Stimulated activated CD8-positive, alpha-beta memory T cell treated with anti-CD3 and anti-CD28 coated beads, Interleukin-4, amount 100 ng/mL, for 1 hour (primary cell): ENCODE measurements at places on chromosomes 11 and 22.

GRCh38 chr11:1771273-1771672 lies 7.5 kb upstream of the CTSD start:
- DNase-seq, result no peak

DNA sequence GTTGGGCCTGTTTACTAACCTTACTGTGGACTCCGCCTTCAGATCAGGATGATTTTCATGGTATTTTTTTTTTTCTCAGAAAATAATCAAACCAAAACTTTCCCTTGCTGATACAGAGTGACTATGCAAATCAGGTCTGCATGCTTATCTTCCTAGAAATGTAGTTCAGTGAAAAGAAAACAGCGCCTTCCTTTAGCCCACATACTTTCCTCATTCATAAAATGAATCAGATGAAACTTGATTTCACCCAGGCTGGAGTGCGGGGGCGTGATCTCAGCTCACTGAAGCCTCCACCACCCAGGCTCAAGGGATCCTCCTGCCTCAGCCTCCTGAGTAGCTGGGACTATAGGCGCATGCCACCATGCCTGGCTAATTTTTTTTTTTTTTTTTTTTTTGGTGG lies 26.0 kb downstream of the ZNRF3 start:
- no peak for DNase-seq

DNA sequence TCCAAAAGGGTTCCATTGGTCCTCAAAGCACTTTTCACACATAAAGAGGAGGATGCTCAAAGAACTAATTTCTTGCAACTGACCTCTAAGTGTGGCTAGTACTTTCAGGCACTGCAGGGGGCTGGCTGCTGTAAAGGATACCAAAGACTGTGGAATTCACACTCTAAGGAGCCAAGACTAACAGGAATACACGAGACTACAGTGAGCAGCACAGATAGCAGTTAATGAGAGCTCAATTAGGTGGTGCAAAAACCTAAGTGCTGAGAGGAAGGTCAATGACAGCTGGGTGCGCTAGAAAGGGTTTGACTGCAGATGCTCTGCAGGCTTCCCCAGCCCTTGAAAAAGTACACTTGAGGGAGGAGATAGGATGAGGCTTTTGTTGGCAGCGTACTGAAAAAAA lies 124.3 kb upstream of the NTM start:
- no peak for DNase-seq

GRCh38 chr11:6233984-6234386 lies 451 bp downstream of the FHIP1B start:
- DNase-seq, result no peak

GRCh38 chr11:64531906-64532312 lies 59.1 kb upstream of the SLC22A12 start:
- DNase-seq, result no peak

- DNase-seq, result no peak
These were observed 200.4 kb downstream of the RAB38 start for GRCh38 chr11:87974797-87975196.

DNA sequence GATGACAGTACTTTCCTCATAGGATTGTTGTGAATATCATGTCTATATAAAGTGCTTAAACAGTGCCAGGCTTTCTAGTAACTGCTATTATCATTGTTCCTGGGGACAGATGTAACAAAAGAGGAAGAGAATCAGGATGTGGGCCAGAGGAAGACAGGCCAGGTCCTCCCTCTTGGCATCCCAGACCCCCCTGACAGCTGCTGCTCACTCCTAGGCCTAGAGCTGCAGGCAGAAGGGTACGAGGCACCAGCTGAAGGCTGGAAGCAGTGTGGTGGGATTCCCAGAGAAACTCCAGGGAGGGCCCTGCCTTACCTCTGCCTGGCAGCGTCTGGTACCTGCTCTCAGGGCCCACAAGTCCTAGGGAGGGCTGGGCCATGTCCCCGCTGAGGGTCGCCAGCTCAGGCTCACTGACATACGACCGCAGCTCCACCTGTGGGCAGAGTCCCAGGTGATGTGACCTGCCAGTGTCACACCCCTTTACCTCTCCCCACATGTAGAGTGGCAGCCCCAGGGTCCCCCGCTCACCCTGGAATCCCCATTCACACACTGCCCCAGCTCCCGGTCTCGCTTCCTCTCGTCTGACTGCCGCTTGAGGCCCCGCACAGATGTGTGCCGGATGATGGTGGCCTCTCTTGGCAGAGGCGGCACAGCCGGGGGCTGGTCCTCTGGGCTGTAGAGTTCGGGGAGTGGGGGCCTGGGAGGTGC lies 52.2 kb downstream of the C11orf58 start:
- no peak for DNase-seq

DNA sequence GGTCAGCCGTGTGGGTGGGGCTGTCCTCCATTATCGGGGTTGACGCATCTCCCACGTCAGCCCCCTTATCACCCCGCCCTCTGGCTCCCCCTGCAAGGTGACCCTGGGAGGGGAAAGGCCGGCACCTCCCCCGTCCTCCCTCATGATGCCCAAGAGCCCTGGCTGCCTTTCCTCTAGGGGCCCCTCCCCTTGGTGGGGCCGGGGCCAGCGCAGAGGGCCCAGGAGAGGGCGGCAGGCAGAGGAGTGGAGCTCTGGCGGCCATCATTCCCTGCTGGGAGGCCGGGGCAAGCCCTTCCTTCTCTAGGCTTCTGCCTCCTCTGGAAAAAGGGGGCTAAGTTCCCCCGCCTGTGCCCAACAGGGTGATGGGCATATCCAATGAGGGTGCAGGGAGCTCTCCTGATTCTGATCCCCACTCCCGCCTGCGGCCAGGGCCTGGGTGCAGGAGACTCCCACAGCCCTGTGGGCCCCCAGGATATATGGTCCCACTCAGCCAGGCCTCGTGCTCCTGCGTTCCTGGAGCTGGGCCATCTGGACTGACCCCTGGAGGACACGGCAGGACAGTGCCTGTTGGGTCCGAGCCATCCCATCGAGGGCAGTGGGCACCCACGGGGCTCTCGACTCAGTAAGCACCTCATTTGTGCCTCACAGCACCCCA lies 12.3 kb downstream of the MYRF start:
- no peak for DNase-seq

- no peak for DNase-seq
These were observed 6.5 kb downstream of the MSANTD2 start for GRCh38 chr11:124793466-124794278.

DNA sequence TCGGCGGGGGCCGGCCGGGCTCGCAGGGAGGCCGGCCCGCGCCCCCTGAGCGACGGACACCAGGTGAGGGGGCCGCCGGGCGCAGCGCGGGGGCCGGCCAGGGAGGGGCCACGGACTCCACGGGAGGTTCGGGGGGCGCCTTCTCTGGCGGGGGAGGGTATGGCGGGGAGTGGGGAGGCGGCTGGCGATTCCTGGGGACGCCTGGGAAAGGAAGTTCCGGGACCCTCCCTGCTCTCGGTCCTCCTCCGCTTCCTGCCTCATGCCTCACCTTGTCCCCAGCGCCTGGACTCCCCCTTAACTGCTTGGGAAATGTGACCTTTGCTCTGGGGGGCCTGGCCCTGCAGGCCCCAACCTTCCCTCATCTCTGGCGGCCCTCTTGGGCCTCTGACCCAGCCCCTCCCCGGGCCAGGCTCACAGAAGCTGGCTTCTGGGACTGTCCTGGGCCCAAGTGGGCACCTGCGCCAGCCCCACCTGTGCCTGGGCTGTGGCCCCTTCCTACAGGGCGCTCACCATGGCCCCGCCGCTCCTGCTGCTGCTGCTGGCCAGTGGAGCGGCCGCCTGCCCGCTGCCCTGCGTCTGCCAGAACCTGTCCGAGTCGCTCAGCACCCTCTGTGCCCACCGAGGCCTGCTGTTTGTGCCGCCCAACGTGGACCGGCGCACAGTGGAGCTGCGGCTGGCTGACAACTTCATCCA lies 516 bp downstream of the LRFN4 start:
- DNase-seq, result no peak

DNA sequence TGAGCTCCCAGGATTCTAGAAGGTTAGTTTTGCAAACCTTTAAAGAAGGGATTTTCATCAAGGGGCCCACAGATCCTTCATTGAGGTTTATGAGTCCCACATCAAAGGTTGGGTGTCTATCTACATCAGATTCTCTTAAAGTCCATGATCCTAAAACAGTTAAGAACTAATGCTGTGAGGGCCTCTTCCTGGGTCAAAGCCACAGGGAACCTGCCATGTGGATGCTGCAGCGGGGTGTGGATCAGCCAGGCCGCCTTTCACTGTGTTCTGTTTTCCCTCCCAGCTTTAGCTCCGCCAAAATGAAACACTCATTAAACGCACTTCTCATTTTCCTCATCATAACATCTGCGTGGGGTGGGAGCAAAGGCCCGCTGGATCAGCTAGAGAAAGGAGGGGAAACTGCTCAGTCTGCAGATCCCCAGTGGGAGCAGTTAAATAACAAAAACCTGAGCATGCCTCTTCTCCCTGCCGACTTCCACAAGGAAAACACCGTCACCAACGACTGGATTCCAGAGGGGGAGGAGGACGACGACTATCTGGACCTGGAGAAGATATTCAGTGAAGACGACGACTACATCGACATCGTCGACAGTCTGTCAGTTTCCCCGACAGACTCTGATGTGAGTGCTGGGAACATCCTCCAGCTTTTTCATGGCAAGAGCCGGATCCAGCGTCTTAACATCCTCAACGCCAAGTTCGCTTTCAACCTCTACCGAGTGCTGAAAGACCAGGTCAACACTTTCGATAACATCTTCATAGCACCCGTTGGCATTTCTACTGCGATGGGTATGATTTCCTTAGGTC lies 5.3 kb downstream of the SERPIND1 start:
- DNase-seq, result no peak

DNA sequence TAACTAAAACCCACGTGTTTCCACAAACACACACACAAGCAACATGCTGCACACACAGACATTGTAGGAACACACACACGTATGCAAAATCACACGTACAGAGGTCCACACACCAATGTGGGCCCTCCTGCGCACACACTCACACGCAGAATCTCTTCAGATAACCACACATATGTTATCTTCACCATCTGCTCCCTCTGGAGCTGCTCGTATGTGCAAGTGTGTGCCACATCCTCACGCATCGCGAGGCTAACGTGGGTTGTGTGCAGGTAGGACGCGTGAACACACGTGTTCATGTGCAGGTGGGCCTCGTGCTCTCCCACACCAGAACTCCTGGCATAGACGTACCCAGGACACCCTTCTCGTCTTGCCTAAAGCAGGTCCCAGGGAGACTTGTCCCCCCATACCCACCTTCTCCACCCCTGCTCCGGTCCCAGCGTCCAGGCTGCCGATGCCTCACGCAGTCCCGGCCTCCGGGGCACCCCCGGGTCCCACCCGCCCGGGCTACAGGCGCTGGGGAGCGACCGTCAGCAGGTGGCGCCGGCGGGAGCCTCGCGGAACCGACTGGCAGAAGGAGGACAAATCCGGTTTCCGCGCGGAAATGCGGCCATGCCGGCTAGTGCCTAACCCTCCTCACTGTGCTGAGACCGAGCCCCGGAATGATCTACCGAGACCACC lies 10.3 kb upstream of the IGSF9B start:
- no peak for DNase-seq

GRCh38 chr11:73325036-73325981 lies 17.2 kb downstream of the ARHGEF17 start:
- no peak for DNase-seq

DNA sequence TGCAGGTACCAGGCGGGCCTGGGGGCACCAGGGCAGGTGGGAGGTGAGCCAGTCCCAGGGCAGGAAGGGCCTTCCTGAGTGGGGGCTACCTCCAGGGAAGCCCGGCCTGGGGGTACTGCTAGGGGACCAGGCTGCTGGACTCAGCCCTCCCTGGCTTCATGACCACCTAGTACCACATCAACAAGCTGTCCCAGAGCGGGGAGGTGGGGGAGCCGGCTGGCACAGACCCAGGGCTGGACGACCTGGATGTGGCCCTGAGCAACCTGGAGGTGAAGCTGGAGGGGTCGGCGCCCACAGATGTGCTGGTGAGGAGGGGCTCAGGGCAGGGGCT lies 6.7 kb downstream of the TRPT1 start:
- DNase-seq, result no peak

DNA sequence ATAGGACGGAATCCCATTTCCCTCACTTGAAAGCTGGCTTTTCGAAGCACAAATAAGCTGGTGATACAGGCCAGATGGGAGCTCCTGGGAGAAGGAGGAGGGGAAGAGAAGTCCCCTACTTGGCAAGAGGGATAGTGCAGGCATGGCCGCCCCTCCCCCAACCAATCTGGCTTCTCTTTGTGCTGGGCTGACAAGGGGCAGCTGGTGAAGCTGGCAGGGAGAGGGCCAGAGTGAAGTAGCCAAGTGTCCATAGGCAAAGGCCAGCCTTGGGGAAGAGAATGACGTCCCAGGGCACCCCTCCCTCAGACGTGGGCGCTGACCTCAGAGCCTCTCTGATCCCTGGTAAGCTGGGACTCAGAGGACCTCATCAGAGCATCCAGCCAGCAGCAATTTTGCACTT lies 78.7 kb upstream of the GRAMD1B start:
- DNase-seq, result no peak

DNA sequence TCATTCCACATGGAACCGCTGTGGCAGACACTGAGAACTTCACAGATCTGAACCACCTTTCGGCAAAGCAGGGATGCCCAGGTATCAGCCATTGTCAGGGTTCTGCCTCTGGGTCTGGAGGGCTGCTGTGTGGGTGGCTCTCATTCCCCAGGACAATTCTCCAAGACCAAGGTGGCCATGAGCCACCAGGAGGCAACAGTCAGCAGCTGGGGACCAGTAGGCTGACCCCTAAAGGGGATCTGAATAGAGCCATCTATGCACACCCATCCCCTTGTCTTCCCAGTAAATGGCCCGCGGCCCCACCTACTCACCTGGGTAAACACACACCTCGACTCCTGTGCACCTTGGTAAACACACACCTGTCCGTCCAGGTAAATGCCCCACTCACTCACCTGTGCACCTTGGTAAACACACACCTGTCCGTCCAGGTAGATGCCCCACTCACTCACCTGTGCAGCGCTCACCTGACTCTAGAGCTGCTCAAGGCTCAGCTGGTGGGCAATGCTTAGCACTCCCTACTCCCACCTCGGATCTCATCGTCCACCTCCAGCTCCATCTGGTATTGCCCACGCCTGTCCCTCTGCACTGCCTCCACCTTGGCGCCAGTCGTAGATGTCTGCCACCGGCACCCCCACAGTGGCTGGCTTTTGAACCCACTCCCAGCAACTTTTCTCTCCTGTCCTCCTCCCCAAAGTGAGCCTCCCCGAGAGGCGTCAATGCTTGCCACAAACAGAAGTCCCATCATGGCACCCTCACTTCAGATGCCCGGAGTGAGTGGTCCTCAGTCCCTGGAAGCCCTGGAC lies 10.2 kb downstream of the SLC25A1 start:
- DNase-seq, result no peak

GRCh38 chr11:113278925-113279324 lies 35.5 kb upstream of the TTC12 start:
- no peak for DNase-seq
